ENCODE measurements at places on chromosomes 1 and 21. TPM values are rescaled to one million over a fixed set of nuclear protein-coding genes. Genes with fewer than 3 reads are reported as not detected.

The ZFYVE9 gene
- 15.5 TPM for total RNA-seq

The GCLM gene
- 10.1 TPM for total RNA-seq

DNA sequence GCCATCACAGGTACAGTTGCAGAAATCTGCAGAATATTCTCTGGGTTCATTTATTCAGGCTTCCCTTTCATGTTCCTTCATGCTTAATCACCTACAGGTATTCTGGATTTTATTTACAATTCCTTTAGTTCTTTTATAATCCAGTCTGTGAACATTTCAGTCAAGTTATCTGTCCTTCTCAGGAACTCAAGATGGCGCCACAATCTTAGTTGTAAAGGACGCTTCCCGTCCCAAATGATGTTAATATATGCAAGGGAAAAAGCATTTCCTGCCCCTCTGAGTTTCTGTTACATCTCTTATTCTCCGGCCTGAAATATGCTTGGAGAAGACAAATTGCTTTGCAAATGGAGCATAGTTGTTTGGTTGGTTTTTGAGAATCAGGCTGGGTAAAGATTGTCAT lies 19.3 kb downstream of the F3 start:
- DNase-seq: no peak

DNA sequence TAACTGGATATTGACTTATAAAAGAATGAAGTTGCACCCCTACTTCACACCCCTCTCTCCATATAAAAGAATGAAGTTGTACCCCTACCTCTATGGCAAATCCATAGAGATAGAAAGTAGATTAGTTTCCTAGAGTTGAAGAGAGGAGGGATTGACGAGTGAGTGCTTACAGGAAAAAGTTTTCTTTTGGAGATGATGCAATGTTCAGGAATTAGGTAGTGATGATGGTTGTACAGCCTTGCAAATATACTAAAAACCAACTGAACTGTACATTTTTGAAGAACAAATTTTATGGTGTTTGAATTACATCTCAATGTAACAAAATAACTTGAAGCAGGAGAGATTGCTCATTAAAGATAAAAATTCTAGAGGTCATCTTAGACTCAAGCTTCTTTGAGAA lies 272.9 kb downstream of the GPR52 start:
- DNase-seq: no peak

GRCh38 chr1:204574865-204575163 lies 58.6 kb downstream of the MDM4 start:
- DNase-seq: no peak

All from left cardiac atrium (tissue), 4 donors.